Natural killer cell treated with Interleukin-12 subunit alpha and Interleukin-12 subunit beta and Interleukin-15 and Interleukin-18, amount 100 ng/mL, for 72 hours (primary cell): ENCODE measurements at places on chromosomes 13 and 19.

DNA sequence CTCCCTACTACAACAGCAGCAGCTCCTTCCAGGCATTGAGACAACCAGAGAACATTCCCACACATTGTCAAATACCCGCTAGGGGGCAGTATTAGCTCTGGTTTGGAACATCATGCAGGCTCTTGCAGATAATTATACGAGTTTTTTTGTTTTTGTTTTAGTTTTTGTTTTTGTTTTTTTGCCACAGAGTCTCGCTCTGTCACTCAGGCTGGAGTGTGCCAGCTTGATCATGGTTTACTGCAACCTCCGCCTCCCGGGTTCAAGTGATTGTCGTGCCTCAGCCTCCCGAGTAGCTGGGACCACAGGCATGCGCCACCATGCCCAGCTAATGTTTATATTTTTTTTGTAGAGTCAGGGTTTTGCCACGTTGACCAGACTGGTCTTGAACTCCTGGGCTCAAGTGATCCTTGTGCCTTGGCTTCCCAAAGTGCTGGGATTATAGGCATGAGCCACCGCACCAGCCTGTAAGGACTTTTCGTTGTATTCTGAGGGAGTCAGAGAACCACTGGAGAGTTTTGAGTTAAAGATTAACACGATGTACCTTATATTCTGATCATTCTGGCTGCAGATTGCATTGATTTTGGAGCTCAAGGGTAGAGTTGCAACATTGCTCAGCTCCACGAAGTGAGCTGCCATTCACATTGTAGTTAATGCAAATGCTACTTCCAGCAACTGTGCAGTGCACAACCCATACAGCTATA lies 41.7 kb upstream of the CEACAM20 start:
- DNase-seq, result peak; percentile 76

- no peak for DNase-seq
These were observed 16.5 kb downstream of the ACP7 start for GRCh38 chr19:39100500-39101166.

GRCh38 chr13:43831088-43831487 lies 44.3 kb upstream of the ENOX1 start:
- no peak for DNase-seq

- peak; percentile 79 for DNase-seq
These were observed 9.8 kb downstream of the CLEC4M start for GRCh38 chr19:7772752-7773291.

DNA sequence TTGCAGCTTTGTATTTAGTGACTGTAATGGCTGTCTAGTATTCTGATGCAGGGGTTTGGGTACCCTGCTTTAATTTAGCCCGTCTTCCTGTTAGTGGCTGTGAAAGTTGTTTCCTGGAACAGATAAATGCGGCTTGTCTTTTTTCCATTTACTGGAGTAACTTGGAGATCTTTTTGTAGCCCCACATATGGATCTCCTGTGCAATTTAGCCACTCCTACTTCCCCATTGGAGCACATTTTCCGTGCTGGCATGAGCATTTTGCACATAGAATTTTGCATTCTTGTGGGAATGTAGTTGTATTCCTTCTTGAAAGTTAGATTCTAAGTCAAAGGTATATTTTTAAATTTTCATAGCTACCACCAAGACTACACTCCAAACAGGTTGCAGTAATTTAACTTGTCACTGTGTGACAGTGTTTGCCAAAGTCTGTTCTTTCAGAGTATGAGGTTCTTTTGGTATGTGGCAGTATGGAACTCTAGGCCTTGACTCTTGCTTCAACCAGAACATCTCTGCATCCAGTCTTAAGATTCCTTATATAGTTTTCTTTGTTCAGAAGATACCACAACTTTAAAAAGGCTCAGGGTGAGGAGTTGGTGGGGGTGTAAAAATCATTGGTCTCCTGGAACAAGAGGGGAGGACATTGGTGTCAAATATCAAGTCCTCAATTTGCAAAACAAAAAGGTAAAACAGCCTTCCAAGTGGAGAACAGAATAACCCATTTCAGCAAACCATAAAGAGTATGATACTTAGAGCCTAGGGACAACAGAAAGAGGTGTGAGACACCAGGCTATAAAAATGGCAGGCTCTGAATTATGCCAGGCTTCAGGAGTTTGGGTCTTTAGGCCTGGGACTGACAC lies 21.1 kb upstream of the CCDC97 start:
- no peak for DNase-seq

GRCh38 chr19:10289836-10290356 lies at the start of gene ICAM5:
ICAM5 (plus strand) TSS chr19:10289952; CDS start chr19:10290044, 92 bp downstream.
- peak; percentile 58 for DNase-seq

- no peak for DNase-seq
These were observed 902.3 kb upstream of the MIR17HG start for GRCh38 chr13:90445179-90445578.

- no peak for DNase-seq
These were observed 10.4 kb downstream of the FCER2 start for GRCh38 chr19:7691497-7691896.

DNA sequence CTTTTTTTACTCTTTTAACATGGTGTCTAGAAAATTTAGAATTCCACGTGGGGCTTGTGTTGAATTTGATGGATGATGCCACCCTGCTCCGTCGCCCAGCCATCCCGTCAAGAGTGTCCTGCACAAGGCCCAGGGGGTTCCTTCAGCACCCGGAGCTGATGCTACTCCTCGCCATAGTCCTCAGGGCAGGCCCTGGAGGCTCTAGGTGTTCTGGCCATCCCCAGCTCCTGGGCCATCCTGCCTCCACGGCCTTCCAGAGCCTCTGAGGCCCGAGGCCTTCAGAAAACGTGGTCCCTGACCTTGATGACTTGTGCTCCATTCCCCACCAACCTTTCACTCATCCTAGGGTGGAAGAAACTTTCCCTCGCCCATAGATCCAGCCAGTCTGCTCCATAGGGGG lies 3.3 kb downstream of the AKT1S1 start:
- DNase-seq, result no peak

DNA sequence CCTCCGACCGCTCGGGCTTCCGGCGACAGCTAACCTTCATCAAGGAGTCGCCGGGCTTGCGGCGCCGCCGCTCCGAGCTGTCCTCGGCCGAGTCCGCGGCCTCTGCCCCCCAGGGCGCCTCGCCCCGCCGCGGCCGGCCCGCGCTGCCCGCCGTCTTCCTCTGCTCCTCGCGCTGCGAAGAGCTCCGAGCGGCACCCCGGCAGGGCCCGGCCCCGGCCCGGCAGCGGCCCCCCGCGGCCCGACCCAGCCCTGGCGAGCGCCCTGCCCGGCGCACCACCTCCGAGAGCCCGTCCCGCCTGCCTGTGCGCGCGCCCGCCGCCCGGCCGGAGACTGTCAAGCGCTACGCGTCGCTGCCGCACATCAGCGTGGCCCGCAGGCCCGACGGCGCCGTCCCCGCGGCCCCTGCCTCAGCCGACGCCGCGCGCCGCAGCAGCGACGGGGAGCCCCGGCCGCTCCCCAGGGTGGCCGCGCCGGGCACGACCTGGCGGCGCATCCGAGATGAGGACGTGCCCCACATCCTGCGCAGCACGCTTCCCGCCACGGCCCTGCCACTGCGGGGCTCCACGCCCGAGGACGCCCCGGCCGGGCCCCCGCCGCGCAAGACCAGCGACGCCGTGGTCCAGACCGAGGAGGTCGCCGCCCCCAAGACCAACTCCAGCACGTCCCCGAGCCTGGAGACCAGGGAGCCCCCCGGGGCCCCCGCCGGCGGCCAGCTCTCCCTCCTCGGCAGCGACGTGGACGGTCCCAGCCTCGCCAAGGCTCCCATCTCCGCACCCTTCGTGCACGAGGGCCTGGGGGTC lies 9.6 kb downstream of the C19orf25 start:
- no peak for DNase-seq

DNA sequence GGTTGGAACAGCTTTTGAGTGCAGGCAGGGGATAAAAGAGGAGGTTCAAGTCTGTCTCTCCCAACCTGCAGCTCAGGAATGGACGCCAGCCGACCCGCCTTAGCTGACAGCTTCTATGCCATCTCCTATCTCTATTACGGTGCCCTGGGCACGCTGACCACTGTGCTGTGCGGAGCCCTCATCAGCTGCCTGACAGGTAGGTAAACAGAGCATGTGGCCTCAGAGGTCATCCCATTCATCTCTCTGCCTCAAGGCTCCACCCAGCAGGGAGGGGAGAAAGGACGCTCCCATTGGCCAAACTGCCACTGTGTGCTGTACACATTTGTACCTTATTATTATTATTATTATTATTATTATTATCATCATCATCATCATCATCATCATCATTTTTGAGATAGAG lies 16.5 kb downstream of the SLC5A5 start:
- no peak for DNase-seq

GRCh38 chr13:79393564-79394249 lies 12.3 kb downstream of the RBM26 start:
- no peak for DNase-seq

DNA sequence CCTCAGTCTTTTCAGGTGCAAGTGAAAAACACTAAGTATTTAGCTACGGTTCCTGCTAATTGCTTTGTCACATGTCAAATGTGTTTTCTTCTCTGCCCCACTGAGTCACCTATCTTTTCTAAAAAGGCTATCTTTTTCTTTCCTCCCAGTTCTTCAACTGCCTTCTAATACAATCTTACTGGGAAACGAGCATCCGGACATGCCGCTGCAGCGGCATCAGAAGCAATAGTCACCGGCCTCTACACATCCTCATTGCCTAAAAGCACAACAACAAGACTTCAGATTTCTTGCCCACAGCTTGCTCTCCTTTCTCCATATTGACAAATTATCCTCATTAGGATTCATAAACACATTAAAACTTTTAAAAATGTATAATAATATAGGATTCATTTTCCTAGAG lies 1.2 kb downstream of the PCDH9 start:
- DNase-seq, result no peak

- DNase-seq, result no peak
These were observed 1147.5 kb downstream of the DIAPH3 start for GRCh38 chr13:59016250-59016649.

DNA sequence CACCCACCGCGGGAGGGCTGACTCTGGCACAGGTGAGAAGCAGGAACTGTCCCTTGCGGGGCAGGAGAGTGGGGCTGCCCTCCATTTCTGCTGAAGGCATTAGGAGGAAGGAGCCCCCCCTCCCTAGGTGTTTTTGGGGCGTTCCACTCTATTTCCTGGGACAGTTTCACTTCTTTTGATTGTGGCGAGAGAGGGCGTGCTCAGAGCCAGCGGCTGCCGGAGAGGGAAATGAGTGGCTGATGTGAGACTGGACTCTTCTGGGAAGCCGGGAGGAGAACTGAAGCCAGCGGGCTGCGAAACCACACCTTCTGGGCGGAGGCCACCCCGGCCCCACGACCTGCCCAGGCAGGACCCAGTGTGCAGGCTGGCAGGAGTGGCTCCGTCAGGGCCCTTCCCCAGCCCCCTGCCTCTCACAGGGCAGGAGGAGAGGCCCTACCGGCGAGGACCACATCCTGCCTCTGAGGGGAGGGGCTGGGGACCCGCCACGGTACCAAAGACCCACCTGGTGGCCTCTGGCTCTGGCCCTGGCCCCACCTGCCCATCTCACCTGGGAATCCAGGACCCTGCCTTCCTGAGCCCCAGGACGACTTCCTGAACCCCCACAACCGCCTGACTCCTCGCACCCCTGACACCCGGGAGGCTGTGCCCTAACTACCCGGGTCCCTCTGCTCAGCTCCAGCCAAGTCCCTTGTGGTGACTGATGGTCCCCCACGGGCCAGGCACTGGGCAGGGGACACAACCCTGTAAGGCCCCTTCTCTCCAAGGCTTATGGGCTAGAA lies 25.9 kb downstream of the MPND start:
- peak; percentile 86 for DNase-seq

GRCh38 chr13:53622456-53622855 lies 593.8 kb downstream of the OLFM4 start:
- no peak for DNase-seq

GRCh38 chr13:74644229-74644628 lies 510.0 kb upstream of the KLF12 start:
- DNase-seq, result no peak

DNA sequence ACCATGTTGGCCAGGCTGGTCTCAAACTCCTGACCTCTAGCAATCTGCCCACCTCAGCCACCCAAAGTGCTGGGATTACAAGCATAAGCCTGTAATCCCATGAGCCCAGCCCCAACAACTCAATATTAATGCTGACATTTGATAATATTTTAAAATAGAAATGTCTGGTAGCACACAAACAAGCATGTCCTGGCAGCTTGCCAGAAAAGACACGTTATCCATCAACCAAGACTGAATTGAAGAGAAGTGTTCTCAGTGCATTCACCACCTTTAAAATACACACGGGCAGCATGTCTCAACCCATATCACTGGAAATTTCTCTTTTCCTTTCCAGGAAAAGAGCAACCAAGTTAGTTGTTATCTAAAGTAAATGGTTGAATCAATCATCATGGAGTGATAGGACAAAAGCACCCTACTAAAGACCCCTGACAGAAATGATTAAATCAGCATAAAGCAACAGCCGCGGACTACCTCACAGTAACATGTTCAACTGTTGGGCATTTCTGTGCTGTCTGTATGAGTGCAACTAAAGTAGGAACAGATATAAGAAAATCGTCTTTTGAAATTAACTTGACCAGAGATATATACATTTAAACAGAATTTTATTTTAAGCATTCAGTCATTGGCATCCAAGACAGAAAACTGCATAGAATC lies 25.0 kb downstream of the LHFPL6 start:
- no peak for DNase-seq

DNA sequence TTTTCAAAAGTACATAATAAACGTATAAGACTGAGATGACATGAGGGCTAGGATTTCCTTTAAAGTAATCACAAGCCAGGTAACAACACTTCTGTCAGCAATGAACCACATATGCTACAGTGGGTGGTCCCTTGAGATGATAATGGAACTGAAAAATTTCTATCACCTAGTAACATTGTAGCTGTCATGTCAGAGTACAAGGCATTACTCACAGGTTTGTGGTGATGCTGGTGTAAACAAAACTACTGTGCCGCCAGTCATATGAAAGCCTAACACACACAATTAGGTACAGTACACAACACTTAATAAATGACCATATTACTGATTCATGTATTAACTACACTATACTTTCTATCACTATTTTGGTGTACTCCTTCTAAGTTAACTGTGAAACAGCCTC lies 36.8 kb downstream of the MIPEP start:
- no peak for DNase-seq

- DNase-seq, result no peak
These were observed 678 bp upstream of the CD33 start for GRCh38 chr19:51224163-51224641.

DNA sequence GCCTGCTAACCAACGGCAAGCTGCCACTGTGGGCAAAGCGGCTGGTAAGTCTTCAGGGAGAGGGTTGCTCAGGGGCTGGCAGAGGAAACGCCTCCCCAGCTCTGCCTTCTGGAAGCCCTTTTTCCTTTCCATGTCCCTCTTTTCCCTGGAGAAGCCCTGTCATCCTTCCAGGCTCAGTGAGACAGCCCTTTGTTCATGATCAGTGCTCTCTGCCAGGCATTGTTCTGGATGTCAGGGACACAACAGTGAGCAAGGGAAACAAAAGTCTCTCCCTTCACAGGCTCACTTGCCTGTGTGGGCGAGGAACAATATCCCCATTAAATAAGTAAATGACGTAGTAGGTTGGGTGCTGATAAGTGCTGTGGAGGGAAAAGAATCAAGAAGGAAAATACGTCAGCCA lies 13.9 kb upstream of the OVOL3 start:
- DNase-seq, result no peak
